NCI-H187 treated with DMSO at 0.1 percent for 48 hours (cell line): ENCODE measurements at places on chromosomes 7 and 10.

GRCh38 chr7:20350996-20351692, 20.4 kb downstream of the ITGB8 start:
- no peak for DNase-seq

DNA sequence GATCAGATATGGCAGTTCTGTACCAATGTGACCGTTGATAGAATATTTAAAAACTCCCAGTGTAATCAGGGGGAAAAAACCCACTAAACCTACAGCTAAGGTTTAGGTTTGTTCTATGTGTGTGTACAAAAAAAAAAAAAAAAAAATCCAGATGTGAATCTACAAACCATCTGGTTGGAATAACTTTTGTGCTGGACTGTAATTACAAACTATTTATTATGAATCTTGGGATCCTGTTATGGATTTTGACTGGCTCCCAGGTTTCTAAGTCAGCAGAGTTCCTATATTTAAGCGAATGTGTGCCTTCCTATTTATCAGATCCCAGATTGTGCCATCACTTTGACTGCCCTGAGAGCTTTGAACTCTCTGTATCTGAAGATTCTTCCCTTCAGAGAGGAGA, 29.1 kb downstream of the BMPER start:
- no peak for DNase-seq

GRCh38 chr10:61994405-61995219, 93.1 kb downstream of the ARID5B start:
- no peak for DNase-seq

- no peak for DNase-seq
Observed at GRCh38 chr10:73810735-73811465, 498 bp downstream of the NDST2 start.

DNA sequence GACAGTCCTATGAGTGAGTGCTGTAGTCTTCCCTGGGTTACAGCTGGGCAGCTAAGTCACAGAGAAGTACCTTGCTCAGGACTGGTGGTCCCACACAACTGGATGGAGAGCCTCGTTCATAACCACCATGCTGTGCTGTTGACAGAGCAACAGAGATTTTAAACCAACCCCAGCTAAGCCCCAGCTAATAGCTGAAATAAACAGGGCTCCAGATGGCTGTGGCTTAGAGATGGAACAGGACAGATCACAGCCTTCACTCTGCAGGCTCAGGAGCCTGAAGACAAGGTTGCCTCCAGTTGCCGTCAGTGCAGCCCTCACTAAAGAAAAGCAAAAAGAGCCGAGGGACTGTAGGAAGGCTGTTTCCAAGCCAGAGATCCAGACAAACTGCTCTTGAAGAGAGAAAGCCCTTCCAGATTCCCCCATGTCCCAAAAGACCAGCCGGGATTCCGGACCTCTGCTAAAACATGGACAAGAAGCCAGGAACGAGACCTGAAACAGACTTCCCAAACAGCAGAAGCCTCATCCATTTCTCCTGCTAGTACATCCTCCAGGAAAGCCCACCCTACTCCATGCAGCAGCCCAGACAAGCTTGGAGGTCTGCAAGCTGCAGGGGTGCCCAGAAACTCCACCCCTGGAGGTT, 4.2 kb downstream of the HTRA1 start:
- DNase-seq, result no peak

DNA sequence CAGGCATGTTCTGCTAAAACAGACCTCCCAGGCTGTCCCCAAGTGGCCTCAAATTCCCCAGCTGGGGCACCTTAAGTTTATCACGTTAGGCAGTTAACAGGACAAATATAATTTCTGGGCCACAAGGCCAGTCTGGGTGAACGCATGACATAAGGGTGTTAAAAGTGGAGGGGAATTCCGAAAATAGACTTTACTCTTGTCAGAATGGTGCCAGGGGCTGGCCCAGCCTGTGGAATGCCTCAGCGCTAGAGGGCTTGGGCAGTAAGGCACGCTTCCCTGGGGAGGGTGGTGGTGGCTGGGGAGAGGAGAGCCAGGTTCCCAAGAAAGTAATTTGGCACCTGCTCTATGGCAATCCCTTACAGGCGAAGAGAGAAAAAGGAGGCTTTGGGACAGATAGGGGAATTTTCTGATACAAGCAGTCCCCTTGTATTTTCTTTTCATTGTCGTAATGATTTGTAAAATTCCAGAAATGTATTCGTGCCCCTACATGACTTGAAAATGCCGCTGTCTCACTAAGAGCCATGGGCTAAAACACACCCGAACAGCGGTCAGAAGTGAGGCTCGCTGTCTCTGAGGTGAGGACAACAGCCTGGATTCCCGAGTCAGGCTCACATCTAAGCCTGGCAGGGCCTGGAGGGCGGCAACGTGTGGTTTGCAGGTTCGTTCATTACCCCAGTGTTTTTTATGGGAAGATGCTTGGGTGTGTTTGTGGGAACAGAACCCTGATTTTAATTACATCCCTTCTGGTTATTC, 463.2 kb upstream of the GALNT17 start:
- no peak for DNase-seq

DNA sequence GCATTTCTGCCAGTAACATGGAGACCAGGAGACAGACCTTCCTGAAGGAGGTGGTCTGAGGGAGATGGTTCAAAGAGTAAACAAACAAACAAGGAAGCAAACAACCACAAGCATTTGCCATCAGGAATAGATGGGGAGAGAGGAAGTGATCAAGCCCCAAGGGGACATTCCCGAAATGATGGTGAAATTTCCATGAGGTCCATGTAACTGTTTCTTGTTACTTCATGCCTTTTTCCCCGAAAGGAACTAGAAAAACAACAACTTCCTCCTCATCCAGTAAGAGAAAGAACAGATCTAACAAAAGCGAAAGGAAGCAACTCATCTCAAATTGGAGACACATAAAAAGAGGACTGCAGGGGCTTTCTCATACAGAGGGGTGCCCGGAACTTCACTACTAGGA, 152.5 kb upstream of the ZNF32 start:
- DNase-seq, result no peak

DNA sequence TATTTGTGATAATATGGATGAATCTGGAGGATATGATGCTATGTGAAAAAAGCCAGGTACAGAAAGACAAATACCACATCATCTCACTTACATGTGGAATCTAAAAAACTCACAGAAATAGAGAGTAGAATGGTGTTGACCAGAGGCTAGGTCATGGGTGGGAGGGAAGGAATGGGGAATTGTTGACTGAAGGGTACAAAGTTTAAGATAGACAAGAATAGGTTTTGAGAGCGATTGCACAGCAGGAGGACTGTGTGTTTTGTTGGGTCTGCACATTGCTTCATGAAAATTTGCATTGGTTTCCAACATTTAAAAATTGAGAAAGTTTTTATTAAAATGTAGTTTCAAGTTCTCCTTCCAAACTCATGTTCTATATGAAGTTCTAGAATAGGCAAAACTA, 8.4 kb downstream of the SLC26A5 start:
- no peak for DNase-seq

DNA sequence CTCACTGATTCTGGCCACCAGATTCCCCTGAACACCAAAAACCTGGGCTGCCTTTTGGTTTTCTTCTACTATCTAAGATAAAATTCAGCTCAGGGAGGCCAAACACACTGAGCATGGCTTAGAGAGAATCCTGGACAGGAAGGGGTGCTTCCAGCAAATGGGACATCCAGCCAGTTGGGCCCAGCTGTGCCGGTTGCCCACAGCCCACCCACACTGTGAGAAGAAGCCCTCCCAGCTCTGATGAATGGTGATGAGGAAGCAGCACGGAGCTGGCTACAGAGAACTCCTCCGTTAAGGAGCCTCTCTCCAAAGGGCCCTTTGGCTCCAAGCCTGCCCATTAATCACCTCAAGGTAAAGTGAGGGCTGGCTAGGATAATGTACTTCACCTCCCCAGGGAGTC, 15.9 kb downstream of the LRRC18 start:
- no peak for DNase-seq

GRCh38 chr10:6230315-6230714, 27.6 kb downstream of the PFKFB3 start:
- DNase-seq, result no peak

- no peak for DNase-seq
Observed at GRCh38 chr10:31942892-31943291, 14.3 kb upstream of the ARHGAP12 start.

- DNase-seq, result no peak
Observed at GRCh38 chr7:70355198-70356020, 757.1 kb downstream of the AUTS2 start.

GRCh38 chr10:54402576-54402975, 398.5 kb downstream of the PCDH15 start:
- DNase-seq, result no peak

DNA sequence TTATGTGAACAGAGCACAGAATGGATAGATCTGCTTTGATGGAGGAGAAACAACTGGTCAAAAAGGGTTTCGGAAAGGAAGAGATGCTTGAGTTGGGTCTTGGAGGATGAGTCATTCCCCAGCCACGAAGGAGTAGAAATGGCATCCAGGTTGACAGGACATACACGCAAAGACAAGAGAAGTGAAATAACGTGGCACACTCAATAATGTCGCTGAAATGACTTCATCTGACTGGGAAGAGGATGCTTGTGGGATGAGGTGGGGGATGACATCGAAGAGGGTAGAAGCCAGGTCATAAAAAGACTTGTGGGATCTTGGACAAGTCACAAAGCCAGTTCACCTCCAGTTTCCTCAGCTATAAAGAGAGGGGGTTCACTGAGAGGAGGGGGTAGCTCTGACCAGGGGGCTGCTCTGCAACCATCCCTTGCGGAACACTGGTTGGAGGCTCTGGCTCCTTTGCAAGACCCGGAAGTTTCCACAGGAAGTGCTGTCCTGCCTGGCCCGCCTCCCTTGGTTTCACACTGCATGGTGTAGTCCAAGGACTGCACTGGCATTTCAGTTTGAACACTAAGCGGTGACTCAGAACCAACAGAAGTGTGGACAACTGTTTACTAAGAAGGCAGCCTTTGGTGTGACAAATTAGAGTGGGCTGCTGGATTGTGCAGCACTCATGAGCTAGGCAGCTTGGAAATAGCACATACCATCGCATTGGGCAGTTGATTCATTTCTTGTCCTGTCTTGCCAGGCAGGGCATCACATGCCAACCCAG, 189.9 kb upstream of the ADO start:
- DNase-seq, result no peak

DNA sequence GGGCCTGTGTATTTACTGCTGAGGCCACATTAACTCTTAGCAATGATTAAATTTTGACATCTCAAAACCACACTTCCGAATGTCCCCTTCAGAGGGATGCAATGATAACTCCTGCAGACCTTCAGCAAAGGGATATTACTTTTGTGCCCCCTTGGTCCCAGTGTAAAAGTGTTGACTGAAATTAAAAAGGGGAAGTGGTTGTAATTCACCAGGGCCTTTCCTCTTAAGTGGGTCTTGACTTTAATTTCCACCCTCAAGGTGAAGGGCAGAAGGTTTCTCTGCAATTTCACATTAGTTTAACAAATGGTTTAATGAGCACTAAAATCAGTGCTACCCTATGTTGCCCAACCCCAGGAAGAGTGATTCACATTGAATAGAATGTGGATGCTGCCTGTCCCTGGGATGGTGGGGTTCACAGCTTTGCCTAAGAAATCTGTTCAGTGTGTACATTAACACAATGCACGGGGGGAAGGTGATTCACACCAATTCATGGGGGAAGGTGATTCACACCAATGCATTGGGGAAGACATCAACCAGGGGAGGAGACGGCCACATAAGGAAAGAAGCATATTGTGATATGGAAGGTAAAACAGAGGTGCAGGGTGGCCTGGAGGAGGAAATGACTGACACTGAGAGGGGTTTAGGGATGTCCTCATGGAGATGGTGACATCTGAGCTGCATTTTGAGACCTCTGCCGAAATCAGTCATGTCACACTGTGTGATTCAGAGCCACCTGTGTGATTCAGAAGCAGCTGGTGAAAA, 19.4 kb upstream of the TNS3 start:
- DNase-seq, result no peak

- DNase-seq, result no peak
Observed at GRCh38 chr10:132538790-132539421, 1.3 kb downstream of the INPP5A start.

DNA sequence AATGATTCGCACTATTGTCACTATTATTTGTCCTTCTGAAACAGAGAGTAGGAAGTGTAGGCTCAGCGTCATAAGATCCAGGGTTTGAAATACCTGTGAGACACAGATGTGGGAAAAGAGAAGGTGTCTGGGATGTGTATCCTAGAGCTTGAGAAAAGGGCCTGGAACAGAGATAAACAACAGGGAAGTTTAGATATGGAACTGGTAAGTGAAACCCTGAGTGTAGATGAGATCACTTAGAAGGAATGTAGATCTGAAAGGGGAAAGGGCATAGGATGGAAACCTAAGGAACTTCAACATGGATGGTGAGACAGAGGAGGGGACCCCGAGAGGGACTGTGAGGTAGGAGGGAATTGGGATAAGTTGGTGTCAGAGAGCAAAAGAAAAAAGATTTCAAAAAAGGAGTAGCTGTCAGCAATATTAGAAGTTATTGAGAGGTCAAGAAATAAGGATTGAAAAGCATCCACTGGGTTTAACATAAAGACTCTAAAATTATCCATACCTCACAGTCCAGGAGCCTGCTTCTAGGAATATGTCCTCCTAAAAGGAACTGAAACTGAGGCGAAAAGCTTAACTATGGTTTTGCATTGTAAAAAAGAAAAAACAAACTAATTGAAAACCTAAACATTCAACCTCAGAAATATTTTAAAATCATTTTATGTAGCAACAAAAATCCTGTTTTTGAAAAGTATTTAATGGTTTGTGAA, 119.2 kb upstream of the NPVF start:
- DNase-seq, result no peak
